ENCODE measurements at places on chromosomes 7 and 10. TPM values are rescaled to one million over a fixed set of nuclear protein-coding genes. Genes with fewer than 3 reads are reported as not detected.

LIPK gene
- not detected for total RNA-seq

MRPL43 gene
- total RNA-seq = 92.5 TPM

NACAD gene
- 5.9 TPM for total RNA-seq

CFAP43 gene
- 0.07 TPM for total RNA-seq

CLEC2L gene
- total RNA-seq = not detected

CD36 gene
- 0.05 TPM for total RNA-seq

AOAH gene
- total RNA-seq = 0.53 TPM

SPDYE9 gene
- not detected for total RNA-seq

IFIT1B gene
- total RNA-seq = not detected

CALCR gene
- 0.98 TPM for total RNA-seq

COL13A1 gene
- total RNA-seq = 1.1 TPM

CLDN15 gene
- 4.0 TPM for total RNA-seq

FAM131B gene
- 3.9 TPM for total RNA-seq

NRG3 gene
- not detected for total RNA-seq

SERPINE1 gene
- total RNA-seq = 463 TPM

CUBN gene
- total RNA-seq = 0.60 TPM

DKK1 gene
- total RNA-seq = 1,320 TPM

SRRM3 gene
- 18.5 TPM for total RNA-seq

EBF3 gene
- total RNA-seq = not detected

UPK3BL2 gene
- total RNA-seq = 0.12 TPM

OPN4 gene
- total RNA-seq = not detected

KCNH2 gene
- 1.7 TPM for total RNA-seq

TFEC gene
- total RNA-seq = 0.07 TPM

DMBT1 gene
- not detected for total RNA-seq

GPR146 gene
- 1.6 TPM for total RNA-seq

EPHA1 gene
- total RNA-seq = not detected

KIAA1217 gene
- total RNA-seq = 4.7 TPM

TSC22D4 gene
- 26.6 TPM for total RNA-seq

MMD2 gene
- total RNA-seq = not detected

WASL gene
- 12.1 TPM for total RNA-seq

LIPF gene
- not detected for total RNA-seq

NEUROG3 gene
- not detected for total RNA-seq

TET1 gene
- 3.5 TPM for total RNA-seq

STK31 gene
- total RNA-seq = 0.07 TPM

EBLN1 gene
- not detected for total RNA-seq

COL17A1 gene
- total RNA-seq = 2.4 TPM

ACSM6 gene
- 0.12 TPM for total RNA-seq

ARHGEF5 gene
- total RNA-seq = not detected

MEOX2 gene
- total RNA-seq = not detected

TMEM196 gene
- not detected for total RNA-seq

RELN gene
- total RNA-seq = 0.02 TPM

CLDN12 gene
- 35.8 TPM for total RNA-seq

All from A172 (cell line).